Pancreas (tissue), 10 donors: ENCODE measurements at places on chromosomes 12 and 14. TPM values are rescaled to one million over a fixed set of nuclear protein-coding genes. Genes with fewer than 3 reads are reported as not detected.
A peak's percentile ranks its signal among the peaks of the same experiment; 100 is the strongest.

Gene YARS2
- 6.6 TPM for total RNA-seq

- DNase-seq = no peak
These were observed 35.6 kb downstream of the RASSF8 start for GRCh38 chr12:25993901-25994651.

DNA sequence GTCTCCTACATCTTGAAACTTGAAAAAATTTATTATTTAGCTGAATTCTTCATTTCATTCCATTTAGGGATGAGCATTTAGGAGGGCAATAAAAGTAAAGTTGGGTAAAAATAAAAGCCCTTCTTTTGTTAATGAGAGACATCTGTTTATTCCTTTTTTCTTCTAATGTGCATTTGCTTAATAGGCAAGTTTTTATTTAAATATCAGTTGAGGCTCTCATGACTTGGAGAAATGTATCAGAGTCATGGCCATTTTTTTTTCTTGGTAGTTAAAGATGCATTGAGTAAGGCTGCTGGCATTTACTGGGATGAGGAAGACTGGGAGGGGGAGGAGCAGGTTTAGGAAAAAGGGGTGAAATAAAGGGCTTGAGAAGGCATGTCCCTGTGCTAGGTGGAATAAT, 609.9 kb upstream of the TMEM132C start:
- no peak for DNase-seq

DNA sequence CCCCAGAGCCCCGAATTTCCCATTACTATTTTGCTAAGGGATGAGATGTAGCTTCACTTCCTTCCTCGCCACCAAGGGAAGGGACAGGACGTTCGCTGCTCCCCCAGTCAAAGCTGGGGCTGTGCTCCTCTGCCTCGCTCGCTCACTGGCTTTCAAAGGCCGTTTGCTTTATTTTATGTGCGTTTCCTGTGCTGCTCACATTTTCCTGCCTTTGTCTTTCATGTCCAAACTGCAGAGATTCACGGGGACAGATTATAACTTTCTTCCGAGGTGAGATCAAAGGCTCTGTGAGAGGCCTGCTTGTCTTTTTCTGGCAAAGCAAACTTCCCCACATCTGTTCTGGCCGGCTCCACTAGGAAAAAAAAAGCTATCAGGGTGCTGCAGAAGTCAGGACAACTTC, 76.0 kb upstream of the FZD10 start:
- no peak for DNase-seq

DNA sequence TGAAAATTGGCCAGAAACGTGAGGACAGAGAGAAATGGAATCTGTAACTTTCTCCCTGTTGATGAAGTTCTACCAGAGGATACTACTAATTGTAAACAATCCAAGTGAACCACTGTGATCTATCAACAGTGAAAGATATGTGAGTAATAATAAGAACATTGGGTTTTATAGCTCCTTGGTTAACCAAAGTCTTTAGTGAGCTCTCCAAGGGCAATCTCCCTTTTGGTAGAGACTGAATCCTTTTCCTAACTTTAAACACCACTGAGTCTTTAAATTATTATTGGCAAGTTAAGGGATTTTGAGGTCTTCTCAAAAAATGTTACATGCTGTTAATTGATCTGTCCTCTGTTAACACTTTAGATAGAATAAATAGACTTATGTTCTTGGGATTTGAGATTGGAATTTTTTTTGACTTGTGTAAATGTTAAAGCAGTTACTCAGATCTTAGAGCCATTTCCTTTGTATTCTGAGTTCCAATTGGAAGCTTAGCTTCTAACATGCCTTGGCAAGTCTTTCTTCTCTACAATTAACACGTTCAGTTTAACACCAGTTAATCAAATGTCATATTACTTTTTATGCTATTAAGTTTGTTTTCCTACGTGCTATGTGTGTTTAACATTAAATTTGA, 338.2 kb upstream of the DDHD1 start:
- DNase-seq = no peak

Gene MYH6
- 0.06 TPM for total RNA-seq

Gene SRRM4
- total RNA-seq = not detected

Gene SYNDIG1L
- 0.28 TPM for total RNA-seq

GRCh38 chr14:41824441-41824840, 217.8 kb downstream of the LRFN5 start:
- no peak for DNase-seq

Gene RPS6KA5
- total RNA-seq = 2.7 TPM

Gene FAM181A
- not detected for total RNA-seq

- DNase-seq = no peak
These were observed 90.7 kb downstream of the OTOGL start for GRCh38 chr12:80190001-80190400.

Gene MEG3
- 104 TPM for total RNA-seq

Gene CAPZA3
- total RNA-seq = not detected

- DNase-seq = no peak
These were observed 6.7 kb downstream of the A2ML1 start for GRCh38 chr12:8829125-8829518.

GRCh38 chr14:104998801-104999200, 13.2 kb downstream of the CLBA1 start:
- no peak for DNase-seq

Gene RTRAF
- 67.4 TPM for total RNA-seq

DNA sequence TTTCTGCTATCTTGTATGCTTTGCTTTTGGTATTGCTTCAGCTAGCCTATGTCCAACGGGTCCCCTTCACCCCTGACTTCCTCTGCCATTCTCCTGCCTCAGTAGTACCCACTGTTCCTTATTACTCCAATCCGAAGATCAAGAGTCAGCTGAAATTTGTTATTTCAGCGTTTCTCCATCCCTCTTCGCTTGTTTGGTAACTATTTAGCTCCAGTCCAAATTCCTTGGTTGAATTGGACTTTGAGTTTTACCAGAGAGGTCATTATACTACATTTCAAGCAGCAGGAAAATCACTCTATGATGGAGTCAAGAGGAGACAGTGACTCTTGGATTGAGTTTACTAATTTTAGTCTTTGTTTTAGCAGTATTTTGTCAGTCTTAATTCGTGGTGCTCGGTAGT, 4.5 kb downstream of the ETFBKMT start:
- no peak for DNase-seq

DNA sequence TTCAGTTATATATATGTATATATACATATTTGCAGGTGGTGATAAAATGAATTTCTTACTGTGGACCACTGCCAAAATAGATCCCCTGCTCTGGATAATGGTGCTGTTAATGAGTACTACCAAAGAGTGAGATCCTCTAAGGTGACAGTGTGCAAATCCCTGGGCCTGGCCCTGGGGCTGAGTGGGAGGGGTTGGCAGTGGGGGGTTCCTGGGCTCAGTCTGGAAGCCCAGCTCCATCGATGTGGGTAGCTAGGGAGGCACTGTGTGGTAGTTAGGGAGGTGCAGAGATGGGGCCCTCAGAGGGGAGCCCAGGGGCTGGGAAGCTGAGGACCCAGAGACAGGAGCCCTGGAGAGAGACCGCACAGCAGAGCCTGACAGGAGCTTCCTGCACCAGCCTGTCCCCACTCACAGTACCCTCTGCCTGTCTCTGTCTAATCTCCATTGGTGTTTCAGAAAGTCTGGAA, 9.1 kb downstream of the KRT8 start:
- peak; percentile 37 for DNase-seq

Gene HOXC10
- total RNA-seq = 0.08 TPM

DNA sequence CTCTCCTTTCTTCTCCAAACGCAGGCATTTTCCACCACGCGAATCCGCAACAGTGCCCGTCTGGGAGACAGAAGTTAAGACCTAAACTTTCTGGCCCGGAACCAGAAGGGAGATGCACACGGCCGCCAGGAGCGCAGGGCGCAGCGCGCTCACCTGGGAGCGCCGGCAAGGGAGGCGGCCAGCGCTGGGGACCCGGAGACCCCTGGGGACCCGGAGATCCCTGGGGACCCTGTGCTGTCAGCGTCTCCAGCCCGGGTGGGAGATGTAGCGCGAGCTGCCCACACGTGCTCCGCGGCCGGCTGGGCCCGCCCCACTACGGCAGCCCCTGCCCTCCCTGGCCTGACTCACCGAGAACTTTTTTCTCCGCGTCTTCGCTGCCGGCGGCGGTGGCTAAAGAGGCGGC, 620 bp downstream of the YBX3 start:
- no peak for DNase-seq

GRCh38 chr12:7157391-7157790, 27.2 kb downstream of the CLSTN3 start:
- DNase-seq = no peak

Gene KRT71
- not detected for total RNA-seq

Gene CPNE6
- not detected for total RNA-seq

Gene SDR9C7
- total RNA-seq = not detected

Gene ADAM21
- total RNA-seq = not detected

- DNase-seq = no peak
These were observed 2.8 kb downstream of the RAN start for GRCh38 chr12:130874696-130875095.

DNA sequence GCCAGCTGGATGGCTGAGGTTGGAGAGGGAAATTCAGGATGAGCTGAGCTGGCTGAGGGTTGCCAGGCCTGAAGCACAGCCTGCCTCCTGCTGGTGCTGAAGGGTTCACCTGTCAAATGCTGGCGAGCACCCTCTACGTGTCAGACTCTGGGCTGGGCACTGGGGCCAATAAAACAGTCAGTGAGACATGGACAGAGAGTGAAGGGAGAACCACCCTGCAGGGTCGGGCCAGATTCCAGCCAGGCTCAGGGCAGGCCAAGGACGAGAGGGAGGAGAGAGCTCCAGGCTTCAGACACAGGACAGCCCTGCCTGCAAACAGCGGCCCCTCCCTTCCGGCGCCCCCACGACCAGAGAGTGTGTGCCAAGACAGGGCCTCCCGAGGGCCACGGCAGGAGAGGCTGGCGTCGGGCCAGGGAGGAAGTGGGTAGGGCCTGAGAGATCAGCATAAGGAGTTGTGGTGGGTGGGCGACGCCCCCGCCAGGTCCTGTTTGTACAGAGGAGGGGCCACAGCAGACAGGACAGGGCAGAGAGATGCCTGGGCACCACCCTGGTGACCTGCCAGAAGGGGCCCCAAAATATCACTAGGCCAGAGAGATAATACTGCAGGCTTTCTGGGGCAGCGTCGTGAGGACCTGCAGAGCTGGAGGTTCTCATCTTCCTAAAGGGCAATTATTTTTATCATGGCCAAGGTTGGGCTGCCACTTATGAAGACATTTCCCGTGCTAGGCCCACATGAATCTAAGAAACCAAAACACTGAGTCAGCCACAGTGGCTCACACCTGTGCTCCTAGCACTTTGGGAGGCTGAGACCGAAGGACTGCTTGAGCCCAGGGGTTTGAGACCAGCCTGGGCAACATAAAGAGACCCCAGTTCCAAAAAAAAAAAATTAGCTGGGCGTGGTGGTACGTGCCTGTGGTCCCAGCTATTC, 73.1 kb upstream of the GPR68 start:
- DNase-seq = peak; percentile 59

DNA sequence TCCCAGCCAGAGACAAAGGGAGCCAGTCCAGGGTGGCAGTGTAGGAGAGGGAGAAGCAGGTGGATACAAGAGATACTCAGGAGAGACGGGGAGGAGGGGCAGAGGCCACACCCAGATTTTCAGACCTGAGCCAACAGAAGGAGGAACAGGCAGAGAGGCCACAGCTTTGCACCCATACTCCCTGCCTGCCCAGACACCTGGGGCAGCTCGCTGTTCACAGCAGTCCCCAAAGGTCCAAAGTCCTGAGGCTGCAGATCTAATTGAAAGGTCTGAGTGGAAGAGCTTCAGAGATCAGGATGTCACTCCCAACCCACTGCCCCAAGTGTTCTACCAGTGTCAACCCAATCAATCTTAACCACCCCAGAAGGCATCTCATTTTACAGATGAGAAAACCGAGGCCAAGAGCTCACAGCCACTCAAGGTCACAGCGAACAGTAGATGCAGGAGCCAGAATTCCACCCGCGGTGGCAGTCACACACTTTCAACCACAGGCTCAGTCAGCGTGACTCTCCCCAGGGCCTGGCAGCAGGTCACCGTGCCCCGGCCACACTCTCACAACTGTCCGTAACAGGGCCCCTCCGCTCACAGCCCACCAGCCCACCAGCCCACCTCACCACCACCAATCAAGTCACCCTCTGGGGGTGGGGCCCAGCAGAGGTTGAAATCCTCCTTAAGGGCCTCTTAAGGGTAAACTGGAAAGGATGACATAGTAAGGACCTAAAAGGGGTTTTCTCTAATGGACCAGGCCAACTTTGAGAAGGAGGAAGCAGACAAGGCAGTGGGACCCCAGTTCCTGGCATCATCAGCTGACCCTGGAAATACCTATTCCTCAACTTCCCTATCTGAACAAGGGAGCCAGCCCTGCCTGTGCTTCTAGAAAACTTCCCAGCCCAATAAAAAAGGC, 33.3 kb downstream of the ACTN1 start:
- DNase-seq = no peak

DNA sequence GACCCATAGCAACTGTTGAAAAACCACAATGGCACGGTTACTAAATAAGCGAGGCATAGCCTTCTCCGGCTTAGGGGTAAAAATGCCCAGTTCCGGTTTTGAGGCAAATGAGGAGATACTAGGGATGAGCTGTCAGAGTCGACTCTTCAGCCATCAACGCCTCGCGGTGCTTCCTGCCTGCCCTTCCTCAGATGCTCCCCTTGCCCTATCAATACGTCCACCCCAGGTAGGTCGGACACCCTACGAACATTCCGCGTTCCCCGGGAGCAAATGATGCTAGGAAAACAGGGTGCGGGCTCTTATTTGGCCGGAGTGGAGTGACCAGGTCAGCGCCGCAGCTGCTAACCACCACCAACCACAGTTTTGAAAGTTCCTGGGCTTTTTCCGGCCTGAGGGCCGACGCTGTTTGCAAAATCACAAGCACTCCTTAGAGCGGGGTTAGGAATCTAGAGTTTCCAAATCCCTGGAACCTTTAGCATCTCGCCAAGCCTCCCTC, 1.2 kb downstream of the SRSF9 start:
- no peak for DNase-seq

DNA sequence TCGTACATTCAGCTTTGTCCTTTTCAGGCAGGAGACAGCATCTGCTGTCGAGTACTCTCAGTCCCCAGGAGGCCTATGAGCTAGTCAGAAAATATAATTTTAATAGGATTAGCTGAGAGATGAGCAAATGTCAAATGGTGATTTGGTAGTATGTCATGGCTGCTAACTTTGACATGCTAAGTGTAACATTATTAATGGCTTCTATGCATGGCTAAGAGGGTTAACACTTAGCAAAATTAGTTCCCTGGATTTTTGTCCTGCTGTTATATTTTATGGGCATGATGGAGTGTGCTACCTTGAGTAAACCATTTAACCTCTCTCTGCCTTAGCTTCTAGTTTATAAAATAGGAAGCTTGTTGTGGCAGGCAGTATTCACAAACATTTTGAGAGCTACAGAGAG, 2.9 kb upstream of the PCNX1 start:
- DNase-seq = no peak

Gene ACRBP
- 1.8 TPM for total RNA-seq
